ENCODE measurements at places on chromosomes 3 and 15. TPM values are rescaled to one million over a fixed set of nuclear protein-coding genes. Genes with fewer than 3 reads are reported as not detected.

RETNLB gene
- not detected for total RNA-seq

TADA3 gene
- total RNA-seq: 90.6 TPM

GXYLT2 gene
- not detected for total RNA-seq

SNX33 gene
- total RNA-seq: 1.4 TPM

MUC13 gene
- total RNA-seq: not detected
